Stimulated activated CD4-positive, alpha-beta T cell treated with anti-CD3 and anti-CD28 coated beads, Interleukin-12 subunit alpha, Interleukin-12 subunit beta, amount 100 ng/mL, for 48 hours (primary cell): ENCODE measurements at places on chromosomes 11 and 22.

DNA sequence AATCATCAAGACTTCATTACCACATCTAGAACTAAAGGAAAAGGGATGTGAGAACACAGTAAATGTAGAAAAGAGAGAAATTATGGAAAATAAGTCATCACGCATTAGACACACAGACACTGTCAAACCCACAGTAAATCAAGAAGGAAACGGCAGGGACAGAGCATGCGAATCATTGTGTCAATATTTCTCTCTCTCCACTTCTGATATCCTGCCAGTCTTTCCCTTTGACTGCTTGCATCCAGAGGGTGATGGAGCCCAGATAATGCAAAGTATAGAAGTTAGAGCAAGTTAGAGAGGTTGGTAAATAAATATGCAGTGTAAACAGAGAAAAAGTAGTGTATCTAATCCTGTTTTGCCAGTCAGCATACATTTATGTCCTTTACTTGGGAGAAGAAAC is 706.8 kb upstream of the ANO3 start:
- DNase-seq = no peak

DNA sequence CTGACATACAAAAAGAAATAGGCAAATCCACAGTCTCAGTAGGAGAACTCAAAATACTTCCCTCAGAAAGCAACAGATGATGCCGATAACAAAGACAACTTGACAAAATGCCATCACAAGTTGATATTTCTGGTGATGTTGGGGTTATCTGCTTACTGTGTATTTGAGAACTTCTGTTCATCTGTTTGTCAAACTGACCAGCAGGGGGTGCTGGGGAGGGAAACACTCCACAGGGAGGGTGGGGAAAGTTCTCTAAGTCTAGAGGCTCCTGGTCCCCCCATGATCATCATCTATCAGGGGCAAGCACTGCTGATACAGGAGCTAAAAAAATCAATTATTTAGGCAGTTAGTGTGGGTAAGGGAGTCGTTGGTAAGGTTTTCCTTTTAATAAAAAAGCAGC is 19.2 kb downstream of the GLYATL1 start:
- DNase-seq = no peak

DNA sequence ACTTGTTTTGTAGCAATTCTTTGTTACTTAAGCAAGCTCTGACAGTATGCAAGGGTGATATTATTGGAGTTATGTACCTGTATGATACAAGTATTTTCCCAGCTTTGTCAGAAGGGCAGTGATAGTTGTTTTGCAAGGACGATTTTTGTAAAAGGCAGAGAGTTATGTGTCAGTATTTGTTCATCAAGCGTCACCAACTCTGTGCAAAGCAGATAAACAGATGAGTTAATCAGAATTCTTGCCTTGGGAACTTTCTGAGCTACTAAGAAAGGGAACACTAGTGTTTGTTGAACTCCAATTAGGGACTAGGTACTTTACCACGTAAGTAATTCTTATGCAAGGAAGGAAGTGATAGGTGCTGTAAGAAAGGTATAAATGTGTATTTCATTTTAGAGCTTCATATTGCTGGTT is 1.4 kb downstream of the USP47 start:
- no peak for DNase-seq

DNA sequence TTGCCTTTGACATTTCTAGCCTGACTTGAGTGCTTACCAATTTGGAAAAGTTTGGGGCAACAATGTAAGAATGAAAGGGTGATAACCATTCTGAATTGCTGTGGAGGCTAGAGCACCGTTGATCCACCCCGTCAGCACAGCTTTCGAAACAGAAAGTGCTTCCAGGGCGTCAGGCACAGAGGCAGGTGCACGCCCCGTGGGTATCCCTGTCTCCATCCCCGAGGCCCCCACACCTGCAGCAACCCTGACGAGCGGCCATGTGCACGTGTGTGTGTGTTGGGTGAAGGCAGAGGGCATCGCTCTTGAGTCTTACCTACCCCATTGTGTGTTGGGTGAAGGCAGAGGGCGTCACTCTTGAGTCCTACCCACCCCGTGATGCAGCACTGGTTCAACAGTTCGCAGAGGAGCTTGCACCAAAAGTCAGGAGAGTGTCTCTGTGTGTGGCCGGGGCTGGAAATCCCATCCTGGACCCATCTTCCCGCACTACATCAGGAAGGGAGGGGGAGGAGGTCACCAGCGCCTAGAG is 404.5 kb downstream of the BRD1 start:
- DNase-seq = no peak

DNA sequence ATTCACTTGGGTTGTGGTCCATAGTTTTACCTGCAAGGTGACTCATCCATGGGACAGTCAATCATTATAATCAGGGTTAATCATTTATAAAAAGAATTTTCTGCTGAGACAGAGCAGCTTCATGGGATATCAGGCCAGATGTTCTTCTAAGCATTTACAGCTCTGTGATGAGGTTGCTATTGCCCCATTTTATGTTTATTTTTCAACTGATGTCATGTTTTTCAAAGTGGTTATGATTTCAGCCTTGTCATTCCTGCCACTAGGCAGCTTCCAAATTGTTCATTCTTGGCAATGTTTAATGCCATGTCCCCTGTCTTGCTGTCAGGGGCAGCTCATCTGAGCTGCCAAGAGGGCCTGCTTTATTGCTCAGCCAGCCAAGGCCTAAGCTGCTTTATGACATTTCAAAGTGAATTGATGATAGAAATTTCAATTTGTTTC is 35.9 kb upstream of the ZBED5 start:
- DNase-seq = no peak

DNA sequence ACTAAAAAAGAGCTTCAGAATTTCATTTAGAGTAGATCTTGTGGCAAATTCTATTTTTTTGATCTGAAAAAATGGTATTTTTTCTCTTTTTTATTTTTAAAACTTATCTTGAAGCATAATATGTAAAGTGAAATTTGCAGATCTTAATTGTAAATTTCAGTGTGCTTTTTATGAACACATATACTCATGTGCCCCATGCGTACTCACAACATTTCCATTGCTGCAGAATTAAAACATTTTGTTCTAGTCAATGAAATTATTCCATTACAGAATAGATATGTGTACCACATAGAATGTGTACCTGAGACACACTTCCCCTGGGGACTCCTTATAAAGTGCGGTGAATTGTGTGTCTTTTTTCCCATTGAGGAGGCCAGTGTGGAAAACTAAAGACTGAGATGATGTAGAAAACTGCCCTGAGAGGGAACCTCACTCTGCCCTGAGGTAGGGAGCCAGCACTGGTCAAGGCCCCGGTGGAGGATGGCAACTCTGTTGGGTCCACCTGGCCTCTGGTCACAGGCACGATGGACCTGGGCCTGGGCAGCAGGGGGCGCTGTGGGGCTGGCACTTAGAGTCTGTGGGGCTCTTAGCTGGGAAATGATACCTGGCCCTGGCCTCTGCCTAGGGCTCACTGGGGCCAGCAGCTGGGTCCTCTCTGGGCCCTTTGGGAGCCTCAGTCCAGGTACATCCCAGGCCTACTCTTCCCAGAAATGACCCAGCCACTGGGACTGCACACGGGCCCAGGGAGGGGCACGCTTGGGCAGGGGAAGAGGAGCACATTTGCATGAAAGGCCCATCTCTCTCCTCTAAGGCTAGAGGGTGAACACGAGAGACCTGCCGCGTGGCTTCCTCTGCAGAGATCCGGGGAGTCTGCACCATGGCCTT is 77.9 kb upstream of the TOP3B start:
- DNase-seq = peak; percentile 67

GRCh38 chr11:128881221-128881620 is 9.9 kb upstream of the KCNJ5 start:
- no peak for DNase-seq

- DNase-seq = no peak
These were observed 1.2 kb upstream of the SLC37A4 start for GRCh38 chr11:119031912-119032280.

GRCh38 chr11:56906683-56907148 is 82.0 kb upstream of the OR5AK2 start:
- DNase-seq = no peak

GRCh38 chr11:108906826-108907225 is 242.0 kb downstream of the DDX10 start:
- DNase-seq = no peak

GRCh38 chr22:25176175-25176574 is 23.5 kb upstream of the CRYBB3 start:
- no peak for DNase-seq

DNA sequence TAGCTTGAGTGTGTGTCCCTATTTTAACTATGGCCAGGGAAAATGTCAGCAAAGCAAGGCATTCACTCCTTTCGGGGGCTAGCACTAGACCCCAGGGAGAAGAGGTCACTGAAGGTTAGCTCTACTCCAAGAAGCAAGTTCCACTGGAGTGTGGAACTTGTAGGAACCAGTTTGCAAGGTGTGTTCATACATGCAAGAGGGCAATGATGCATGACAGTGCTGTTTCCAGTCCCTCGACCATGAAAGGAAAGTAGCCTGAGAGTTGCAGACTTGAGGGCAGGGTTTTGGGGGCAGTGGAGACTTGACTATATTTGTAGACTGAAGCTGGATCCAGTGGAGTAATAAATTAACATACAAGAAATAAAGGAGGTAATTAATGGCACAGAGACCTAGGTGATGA is 21.6 kb upstream of the SLC36A4 start:
- DNase-seq = no peak

DNA sequence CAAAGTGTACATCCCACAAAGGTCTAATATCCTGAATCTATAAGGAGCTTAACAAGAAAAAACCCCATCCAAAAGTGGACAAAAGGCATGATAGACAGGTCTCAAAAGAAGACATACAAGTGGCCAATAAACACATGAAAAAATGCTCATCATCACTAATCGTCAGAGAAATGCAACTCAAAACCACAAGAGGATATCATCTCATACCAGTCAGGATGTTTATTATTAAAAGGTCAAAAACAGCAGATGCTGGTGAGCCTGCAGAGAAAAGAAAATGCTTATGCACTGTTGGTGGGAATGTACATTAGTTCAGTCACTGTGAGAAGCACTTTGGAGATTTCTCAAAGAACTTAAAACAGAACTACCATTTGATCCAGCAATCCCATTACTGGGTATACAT is 12.7 kb downstream of the LGALS12 start:
- DNase-seq = no peak

GRCh38 chr11:69931060-69931910 is 112.1 kb upstream of the FGF3 start:
- no peak for DNase-seq

DNA sequence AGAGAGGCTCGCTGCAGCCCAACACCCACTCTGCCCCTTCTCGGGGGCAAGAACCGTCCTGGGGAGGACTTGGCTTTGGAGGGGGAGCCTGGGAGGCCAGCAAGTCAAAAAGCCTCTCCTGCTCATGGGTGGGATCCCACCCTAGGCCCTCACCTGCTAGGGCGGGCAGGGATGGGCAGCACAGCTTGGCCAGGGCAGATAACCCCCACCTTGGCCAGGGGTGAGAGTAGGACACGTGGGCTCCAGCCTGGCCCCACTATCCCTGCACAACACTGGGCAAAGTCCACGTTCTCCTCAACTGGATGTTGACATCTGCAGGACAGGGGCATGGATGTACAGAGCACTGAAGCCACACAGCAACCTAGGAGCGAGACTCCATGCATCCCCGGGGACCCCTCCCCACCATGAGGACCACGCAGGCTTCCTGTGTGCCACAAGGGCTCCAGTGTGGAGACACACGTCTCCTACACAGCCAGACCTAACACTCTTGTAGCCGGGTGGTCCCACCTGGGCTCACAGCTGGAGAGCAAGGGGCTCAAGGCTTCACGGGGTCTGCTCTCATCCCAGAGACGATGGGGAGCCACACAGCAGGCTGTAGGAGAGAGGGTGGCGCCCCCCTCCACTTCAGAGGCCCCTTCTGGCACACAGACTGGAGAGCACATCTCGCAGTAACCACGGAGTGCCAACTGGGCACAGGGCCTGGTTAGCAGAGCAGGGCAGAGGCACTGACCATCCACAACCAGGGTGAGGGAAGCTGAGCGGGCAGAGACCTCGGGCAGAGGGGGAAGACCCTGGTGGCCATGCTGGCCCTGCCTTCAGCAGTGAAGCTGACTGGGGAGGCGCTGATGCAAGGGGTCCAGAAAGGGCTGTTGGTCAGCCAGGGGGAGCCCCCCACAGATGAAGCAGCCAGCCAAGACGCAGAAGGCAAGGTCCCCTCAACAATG is 171.1 kb downstream of the CRYBB2 start:
- no peak for DNase-seq

- DNase-seq = no peak
These were observed 321.3 kb downstream of the BLID start for GRCh38 chr11:121794671-121795141.

GRCh38 chr22:25364736-25365241 is 145.3 kb downstream of the CRYBB2 start:
- no peak for DNase-seq

GRCh38 chr11:11095831-11096723 is 238.2 kb upstream of the ZBED5 start:
- DNase-seq = no peak

DNA sequence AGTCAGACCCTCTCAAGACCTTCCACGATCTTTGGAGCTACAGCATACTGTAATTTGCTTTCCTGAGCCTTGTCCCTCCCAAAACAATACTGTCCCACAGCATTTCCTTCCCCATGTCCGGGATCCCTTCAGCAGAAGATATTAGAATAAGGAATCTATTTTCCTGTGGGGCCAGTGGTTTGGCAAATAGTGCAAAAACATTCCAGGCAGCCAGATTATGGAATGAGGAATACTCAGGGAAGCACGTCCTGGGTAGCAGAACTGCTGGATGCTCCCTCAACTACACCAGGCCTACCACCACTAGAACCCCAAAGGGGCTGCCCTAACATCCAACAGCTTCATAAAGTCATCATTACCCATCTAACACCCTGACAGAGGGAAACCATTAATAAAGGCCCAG is 61.5 kb downstream of the AAMDC start:
- no peak for DNase-seq

DNA sequence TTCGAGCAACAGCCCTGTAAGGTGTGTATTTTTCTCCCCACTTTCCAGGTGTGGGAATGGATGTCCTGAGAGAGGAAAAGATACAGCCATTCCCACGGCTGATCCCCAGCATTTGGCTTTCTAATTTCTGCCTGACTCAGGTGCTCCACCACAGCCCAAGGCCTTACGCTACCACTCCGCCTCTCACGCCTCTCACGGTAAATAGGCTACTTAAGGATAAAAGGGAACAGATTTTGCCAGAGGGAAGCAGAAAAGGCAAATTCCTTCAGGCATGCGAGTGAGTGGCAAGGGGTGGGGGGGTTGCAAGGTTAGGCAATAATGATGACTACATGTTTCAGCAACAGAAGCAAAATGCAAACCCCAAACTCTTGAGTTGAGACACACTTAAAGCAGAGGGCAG is 9.2 kb downstream of the PVALB start:
- no peak for DNase-seq

GRCh38 chr11:47451990-47452389 is 3.1 kb upstream of the RAPSN start:
- no peak for DNase-seq

- DNase-seq = no peak
These were observed 57.2 kb downstream of the SIK2 start for GRCh38 chr11:111659201-111660115.

GRCh38 chr22:20054034-20054427 is 26.0 kb upstream of the DGCR8 start:
- no peak for DNase-seq

- peak; percentile 37 for DNase-seq
These were observed 929 bp downstream of the PRDM10 start for GRCh38 chr11:130001461-130002351.
